ENCODE measurements at places on chromosomes 1 and 21.
A peak's percentile ranks its signal among the peaks of the same experiment; 100 is the strongest.

DNA sequence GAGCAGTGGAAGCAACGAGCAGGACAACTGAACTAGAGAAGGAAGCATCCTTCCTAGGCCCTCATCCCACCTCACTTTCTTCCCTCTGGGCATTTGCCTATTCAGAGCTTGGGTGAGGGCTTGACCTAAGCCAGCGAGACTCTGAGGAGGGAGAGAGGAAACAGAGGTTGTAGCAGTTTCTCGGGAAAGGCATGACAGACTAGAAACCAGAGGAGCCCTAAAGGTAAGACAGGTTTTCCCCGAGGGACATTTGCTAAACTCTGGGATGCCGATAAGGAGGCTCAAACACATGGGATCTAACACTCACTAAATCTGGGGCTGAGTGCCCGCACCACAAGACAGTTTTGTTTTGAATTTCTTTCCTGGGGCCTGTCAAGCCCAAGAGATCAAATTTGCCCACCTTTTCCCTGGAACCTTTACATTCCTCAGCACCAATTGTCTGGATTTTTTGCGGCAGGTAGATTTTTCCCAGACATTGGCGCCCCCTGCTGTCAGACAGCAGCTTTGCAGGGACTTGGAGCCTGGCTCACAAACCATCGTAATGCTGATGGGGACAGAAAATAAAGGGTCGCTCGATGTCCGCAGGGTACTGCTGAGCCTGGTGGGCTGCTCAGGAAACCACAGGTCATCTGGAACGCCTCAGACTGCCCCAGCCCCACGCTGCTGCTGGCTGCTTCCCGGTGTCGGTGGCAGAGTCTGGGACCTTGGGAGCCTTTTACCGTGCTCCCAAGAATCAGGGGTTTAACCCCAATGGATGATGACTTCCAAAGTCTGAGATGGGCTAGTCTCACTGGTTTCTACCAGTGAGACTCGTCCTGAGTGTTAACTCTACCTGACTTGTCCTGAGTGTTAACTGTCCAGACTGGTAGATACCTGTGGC, 23.4 kb upstream of the TSPAN2 start:
- peak; percentile 86 for DNase-seq

DNA sequence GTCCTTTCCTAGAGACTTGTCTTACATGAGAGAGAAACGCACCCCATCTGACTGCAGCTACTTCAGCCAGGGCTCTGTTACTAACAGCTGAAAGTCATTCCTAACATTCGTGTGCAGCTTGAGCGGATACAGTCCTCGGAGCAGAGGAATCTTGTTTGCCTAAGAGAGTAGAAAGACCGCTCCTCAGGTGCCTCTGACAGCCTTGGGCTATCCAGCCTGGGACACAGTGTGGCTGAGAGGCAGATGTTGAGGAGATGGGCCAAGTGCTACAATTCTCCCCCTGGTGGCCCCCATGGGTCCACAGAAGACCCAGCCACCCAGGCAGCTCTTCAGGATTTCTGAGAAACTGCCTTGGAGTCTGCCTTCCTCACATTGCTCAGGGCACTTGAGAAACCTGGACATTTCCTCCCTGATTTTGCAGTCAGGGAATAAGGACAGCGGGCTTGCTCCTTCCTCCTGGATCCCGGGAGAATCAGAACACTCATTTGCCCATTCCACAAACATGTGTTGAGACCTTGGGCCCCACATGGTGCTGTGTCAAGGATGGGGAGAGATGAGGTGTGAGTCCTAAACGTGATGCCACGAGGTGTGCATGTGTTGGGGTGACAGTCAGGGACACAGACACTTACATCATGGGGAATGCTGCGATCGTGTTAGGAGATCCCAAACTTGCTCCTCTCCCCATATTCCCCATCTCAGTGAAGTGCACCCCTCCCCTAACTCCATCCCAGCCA, 13.1 kb downstream of the TRIM62 start:
- no peak for DNase-seq

GRCh38 chr1:151371370-151372057, 991 bp downstream of the SELENBP1 start:
- no peak for DNase-seq

GRCh38 chr1:116671912-116672311, 4.4 kb upstream of the IGSF3 start:
- DNase-seq = no peak

DNA sequence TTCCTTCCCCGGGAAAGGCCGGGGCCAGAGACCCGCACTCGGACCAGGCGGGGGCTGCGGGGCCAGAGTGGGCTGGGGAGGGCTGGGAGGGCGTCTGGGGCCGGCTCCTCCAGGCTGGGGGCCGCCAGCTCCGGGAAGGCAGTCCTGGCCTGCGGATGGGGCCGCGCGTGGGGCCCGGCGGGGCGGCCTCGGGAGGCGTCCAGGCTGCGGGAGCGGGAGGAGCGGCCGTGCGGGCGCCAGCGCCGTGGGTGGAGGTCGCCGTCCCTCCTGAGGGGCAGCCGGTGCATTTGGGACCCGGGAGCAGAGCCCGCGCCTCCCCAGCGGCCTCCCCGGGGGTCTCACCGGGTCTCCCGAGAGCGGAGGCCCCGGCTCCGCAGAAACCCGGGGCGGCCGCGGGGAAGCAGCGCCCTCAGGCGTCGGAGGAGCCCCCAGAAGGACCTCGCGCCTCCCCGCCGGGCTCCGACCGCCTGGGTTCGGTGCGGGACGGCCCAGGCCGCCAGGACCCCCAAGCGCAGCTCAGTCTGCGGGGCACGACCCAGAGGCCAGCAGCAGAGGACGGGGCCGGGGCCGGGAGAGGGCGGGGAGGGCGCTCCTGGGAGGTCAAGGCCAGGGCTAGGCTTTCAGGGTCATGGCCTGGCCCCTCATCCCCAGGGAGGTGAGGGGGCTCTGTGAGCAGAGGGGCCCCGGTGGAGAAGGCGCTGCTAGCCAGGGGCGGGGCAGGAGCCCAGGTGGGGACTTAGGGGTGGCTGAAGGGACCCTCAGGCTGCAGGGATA, 7.2 kb upstream of the SLX9 start:
- peak; percentile 92 for DNase-seq

DNA sequence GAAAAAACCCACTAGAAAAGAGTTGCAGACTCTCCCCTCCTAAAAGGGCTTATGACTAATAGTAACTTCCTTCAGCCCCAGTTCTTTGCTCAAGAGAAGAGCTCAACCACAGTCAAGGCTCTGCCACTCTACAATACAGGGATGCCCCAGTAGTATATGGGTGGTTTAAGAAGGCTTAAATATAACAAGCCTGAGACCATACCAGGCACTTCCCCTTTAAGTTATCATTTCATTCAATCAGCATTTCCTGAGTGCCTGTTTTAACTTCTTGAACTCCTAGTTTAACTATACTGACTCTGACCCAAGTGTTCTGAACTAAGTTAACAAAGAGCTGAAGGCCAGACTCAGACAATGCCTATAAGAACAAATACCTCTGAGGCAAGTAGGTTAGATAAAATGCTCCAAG, 19.8 kb downstream of the PRPF38A start:
- DNase-seq = no peak
